DND-41 (cell line): ENCODE measurements at places on chromosomes 16 and 17.

DNA sequence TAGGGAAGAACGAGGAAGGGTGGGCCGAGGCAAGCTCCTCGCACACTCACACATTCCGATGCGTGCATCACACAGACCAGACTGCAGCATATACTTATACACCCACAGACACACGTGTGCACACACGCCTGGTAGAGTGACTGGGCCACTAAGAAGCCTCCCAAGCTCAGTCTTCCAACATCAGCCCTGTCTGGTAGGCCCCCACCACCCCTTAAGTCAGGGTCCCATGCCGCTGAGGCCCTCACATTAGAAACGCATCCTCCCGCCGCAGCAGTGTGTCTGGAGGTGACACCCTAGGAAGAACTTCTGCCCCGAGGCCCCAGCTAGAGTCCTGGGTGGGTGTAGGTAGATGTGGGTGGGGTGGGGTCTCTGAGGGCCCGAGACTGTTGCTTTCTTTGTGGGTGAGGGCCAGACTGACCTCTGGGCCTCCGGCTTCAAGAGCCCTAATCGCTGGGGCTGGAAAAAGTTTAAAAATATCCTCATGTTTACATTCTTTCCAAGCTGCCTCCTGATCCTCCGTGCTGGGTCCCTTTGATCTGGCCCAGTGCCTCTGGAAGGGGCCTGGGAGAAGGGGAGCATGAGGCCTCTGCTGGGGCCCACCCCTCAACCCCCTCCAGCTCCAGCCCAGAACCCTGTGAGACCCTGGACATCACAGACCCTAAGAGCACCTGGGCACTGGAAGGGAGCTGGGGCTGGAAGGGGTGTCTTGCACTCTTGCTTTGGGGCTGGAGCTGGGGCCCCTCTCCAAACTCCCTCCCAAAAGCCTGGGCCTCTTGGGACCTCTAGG is 13.6 kb downstream of the CDH16 start:
- no peaks in the 10 kb centered on the region for H3K27me3 ChIP-seq
- H3K4me1 ChIP-seq: no peaks in the 10 kb centered on the region
- no peaks in the 10 kb centered on the region for H3K36me3 ChIP-seq
- H3K4me3 ChIP-seq: no peak overlapping the region
- no peak overlapping the region for H3K27ac ChIP-seq

- no peak overlapping the region for H3K27ac ChIP-seq
- H3K4me3 ChIP-seq: no peak overlapping the region
- no peaks in the 10 kb centered on the region for H3K4me1 ChIP-seq
- H3K36me3 ChIP-seq: no peaks in the 10 kb centered on the region
These were observed 72.2 kb upstream of the CES5A start for GRCh38 chr16:55947366-55947765.

DNA sequence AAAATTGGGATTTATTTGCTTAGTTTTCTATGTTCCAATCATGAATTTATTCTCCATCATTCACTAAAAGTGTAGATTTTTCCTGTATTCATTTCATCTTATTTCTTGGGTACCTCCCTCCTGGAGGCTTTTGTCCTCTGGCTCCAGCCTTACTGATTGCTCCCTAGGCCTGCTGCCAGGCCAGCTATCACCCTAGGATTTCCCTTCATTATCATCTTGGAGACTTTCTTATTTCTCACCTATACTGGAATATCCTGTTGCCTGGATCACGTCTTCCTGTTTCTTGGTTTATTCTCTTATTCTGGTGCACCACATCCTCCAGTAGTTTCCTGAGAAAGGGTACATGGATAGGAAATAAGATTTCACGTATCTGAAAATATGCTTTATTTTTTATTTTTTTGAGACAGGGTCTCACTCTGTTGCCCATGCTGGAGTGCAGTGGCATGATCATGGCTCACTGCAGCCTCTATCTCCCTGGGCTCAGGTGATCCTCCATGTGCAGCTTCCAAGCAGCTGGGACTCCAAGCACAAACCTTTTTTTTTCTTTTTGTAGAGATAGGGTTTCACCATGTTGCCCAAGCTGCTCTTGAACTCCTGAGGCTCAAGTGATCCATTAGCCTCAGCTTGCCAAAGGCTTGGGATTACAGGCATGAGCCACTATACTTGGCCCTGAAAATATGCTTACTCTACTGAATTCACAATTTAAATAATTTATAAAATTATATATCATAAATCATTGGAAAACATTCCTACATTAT is 13.3 kb upstream of the KPNB1 start:
- no peak overlapping the region for H3K27ac ChIP-seq
- no peak for DNase-seq
- H3K4me1 ChIP-seq: no peaks in the 10 kb centered on the region
- no peak overlapping the region for H3K4me3 ChIP-seq
- no peaks in the 10 kb centered on the region for H3K27me3 ChIP-seq

DNA sequence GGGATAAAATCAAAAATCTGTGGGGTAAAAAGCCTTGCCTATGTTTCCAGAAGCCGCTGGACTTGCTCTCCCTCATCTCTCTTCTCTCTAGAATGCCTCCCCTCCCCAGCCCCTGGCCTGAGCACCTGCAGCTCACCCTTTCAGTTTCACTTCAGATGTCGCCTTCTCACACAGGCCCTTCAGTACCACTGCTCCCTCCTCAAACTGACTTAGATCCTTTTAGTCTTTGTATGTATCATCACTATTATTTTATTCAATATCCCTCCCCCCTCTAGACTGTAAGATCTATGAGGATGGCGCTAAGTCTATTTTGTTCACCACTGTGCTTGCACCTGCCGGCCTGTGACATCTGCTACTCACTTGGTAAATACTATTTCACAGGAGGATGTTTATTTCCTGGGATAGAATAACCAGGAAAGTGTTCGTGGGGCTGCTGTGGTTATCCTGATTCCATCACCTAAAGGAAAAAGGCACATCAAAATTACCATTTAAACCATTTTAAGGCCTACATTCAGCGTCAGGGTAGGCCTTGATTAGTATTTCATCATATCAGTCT is 122.3 kb downstream of the MRTFB start:
- peak overlapping the region; percentile 5 for H3K27ac ChIP-seq
- H3K27me3 ChIP-seq: no peaks in the 10 kb centered on the region
- H3K4me1 ChIP-seq: peaks cover 38% of the 10 kb centered on the region
- no peaks in the 10 kb centered on the region for H3K36me3 ChIP-seq
- peak; percentile 74 for DNase-seq

- no peak overlapping the region for H3K27ac ChIP-seq
- H3K4me3 ChIP-seq: no peak overlapping the region
- H3K27me3 ChIP-seq: peaks cover 8% of the 10 kb centered on the region
- no peaks in the 10 kb centered on the region for H3K36me3 ChIP-seq
These were observed 416.0 kb downstream of the SOX9 start for GRCh38 chr17:72536788-72537187.

- peaks cover 26% of the 10 kb centered on the region; the same call in 1 of the 2 replicates for H3K36me3 ChIP-seq
- H3K27ac ChIP-seq: no peak overlapping the region
- H3K4me3 ChIP-seq: no peak overlapping the region
- H3K27me3 ChIP-seq: no peaks in the 10 kb centered on the region
- no peak for DNase-seq
- no peaks in the 10 kb centered on the region for H3K4me1 ChIP-seq
These were observed 136.4 kb upstream of the TMEM97 start for GRCh38 chr17:28182559-28182958.

- H3K27me3 ChIP-seq: no peaks in the 10 kb centered on the region
- peaks cover 22% of the 10 kb centered on the region for H3K4me1 ChIP-seq
- no peaks in the 10 kb centered on the region; the same call in 1 of the 2 replicates for H3K36me3 ChIP-seq
- peak overlapping the region; percentile 42; the same call in 1 of the 2 replicates for H3K27ac ChIP-seq
- H3K4me3 ChIP-seq: no peak overlapping the region
These were observed 265.1 kb downstream of the PRKCA start for GRCh38 chr17:66567234-66568170.

DNA sequence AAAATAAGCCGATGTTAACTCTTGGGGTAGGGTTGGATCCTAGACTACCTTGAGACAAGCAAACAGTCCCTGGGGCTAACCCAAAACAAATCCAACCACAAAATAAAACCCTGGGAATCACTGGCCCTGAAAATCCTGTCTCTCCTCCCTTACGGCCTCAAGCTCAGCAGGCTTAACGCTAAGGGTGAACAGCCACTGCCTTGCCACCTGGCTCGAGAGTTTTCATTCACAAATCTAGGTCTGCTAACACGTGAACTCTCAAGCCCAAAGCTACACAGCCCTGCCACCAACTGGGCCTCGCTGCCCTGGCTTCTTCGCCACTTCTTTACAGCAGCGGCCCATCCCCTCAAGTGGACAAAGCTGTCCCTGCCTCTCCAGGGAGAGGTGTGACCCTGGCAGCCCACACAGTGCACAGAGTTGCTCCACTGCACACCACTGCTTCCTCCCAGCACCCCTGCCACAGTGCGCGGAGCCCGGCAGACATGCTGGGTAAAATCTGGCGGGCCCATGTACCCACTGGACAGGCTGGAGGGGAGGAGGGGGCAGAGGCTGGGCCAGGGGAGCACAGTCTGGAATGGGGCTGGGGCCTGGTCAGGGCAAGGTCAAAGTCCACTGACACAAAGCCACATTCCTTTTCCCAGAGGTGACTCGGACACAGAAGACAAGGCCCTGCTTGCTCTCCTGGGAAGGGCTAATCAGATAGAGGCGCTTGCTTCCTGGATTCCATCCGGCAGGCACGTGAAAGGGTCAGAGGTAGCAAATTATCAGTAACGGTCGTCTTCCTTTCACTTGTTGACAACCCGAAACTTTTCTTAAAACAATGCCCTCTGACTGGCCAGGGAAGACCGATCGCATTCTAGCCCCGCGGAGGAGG is 996 bp downstream of the PCYT2 start:
- peak overlapping the region; percentile 95 for H3K4me3 ChIP-seq
- DNase-seq: no peak
- H3K27ac ChIP-seq: peak overlapping the region; percentile 67
- peaks cover 25% of the 10 kb centered on the region for H3K4me1 ChIP-seq
- no peaks in the 10 kb centered on the region for H3K27me3 ChIP-seq

- no peaks in the 10 kb centered on the region for H3K27me3 ChIP-seq
- no peak overlapping the region for H3K27ac ChIP-seq
- H3K4me3 ChIP-seq: no peak overlapping the region
- H3K4me1 ChIP-seq: peaks cover under 1% of the 10 kb centered on the region
These were observed 7.5 kb downstream of the CTU2 start for GRCh38 chr16:88713568-88714419.

DNA sequence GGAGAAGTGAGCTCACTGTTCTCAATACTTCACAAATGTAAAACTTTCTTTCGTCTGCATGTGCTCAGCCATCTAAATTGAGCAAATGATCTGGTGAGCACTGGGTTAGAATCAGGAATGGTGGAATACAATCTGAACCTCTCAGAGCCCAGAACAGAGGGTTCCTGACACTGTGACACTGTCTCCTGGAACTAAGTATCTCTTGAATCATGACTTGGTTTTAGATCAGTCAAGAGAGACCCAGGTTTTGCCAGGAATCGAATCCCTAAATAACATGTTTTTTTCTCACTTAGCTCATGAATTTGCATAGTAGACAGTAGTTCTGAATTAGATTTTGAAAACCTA is 49.3 kb downstream of the SF3B3 start:
- peaks cover 68% of the 10 kb centered on the region for H3K36me3 ChIP-seq
- H3K27me3 ChIP-seq: no peaks in the 10 kb centered on the region
- H3K4me1 ChIP-seq: no peaks in the 10 kb centered on the region
- H3K4me3 ChIP-seq: no peak overlapping the region
- no peak overlapping the region for H3K27ac ChIP-seq

- H3K27ac ChIP-seq: no peak overlapping the region
- no peak overlapping the region for H3K4me3 ChIP-seq
- no peak for DNase-seq
- no peaks in the 10 kb centered on the region for H3K4me1 ChIP-seq
These were observed 97.0 kb upstream of the TOB1 start for GRCh38 chr17:50963139-50963538.

GRCh38 chr17:61444831-61445230 is 7.4 kb upstream of the TBX4 start:
- no peaks in the 10 kb centered on the region for H3K4me1 ChIP-seq
- no peak overlapping the region for H3K27ac ChIP-seq
- H3K27me3 ChIP-seq: peaks cover 9% of the 10 kb centered on the region
- no peak overlapping the region for H3K4me3 ChIP-seq

GRCh38 chr16:86809458-86809955 is 231.2 kb downstream of the FOXL1 start:
- DNase-seq: no peak
- H3K27me3 ChIP-seq: peaks cover 16% of the 10 kb centered on the region
- no peak overlapping the region for H3K27ac ChIP-seq

DNA sequence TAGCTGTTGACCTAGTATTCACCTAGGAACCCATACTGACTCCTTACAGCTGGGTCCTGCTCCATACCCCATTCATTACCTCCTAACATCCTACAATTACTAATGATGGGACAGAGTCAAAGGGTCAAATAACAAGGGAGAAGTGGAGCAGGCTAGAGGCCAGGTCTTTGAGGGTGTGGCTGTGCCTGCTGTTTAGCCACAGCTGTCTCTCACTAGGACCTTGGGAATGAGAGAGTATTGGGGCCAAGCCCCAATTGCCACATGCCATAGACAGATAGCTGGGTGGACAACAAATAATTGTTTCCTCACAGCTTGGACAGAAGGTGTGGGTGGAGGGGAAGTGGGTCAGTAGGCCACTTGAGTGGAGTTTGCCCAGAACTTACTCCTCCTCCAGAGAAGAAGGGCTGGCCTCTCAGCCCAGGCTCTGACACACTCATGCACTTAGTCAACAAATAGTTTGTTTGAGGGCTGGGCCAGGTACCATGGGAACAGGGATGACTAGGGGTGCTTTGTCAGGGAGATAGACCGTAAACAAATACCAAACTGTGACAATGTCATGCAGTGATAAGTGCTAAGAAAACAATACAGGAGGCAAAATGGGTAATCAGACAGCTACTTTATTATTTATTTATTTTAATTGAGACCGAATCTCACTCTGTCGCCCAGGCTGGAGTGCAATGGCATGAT is 10.2 kb upstream of the CENPT start:
- no peaks in the 10 kb centered on the region for H3K27me3 ChIP-seq
- peaks cover 40% of the 10 kb centered on the region for H3K36me3 ChIP-seq
- no peak overlapping the region for H3K27ac ChIP-seq

DNA sequence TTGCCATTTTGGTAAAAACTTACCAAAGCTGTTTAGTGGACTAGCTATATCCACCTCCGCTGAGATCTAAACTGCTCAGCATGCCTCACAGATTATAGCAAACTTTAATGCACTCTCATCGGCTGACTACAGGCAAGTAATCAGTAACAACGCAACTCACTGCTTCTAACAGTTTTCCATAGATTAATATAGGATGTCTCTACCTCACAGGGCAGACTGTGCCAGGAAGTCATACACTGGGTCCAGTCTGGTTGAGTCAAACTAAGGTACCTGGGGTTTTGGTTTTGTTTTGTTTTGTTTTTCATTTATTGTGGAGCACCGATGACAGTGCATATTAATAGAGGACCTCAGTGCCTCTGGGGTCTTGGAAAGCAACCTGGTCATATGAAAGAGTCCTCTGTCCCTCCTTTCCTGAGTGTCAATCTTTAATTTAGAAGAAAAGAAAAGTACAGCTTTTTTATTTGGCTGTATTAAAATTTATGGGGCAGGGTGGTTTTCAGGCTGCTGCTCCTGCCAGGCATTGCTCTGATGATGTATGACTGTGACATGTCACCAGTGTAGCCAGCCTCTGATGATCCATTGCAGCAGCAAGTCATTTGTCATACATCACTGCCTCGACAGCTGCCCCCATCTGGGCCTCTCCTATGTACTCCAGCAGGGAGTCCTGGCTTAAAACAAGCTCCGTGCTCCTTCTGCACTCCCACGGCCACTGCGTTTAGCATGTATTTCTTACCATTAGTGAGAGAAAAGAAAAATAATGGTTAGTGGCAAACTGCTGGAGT is 854.1 kb downstream of the KCNJ2 start:
- no peak overlapping the region for H3K27ac ChIP-seq
- H3K27me3 ChIP-seq: no peaks in the 10 kb centered on the region
- no peak for DNase-seq
